ENCODE measurements at places on chromosomes 16 and 17.

DNA sequence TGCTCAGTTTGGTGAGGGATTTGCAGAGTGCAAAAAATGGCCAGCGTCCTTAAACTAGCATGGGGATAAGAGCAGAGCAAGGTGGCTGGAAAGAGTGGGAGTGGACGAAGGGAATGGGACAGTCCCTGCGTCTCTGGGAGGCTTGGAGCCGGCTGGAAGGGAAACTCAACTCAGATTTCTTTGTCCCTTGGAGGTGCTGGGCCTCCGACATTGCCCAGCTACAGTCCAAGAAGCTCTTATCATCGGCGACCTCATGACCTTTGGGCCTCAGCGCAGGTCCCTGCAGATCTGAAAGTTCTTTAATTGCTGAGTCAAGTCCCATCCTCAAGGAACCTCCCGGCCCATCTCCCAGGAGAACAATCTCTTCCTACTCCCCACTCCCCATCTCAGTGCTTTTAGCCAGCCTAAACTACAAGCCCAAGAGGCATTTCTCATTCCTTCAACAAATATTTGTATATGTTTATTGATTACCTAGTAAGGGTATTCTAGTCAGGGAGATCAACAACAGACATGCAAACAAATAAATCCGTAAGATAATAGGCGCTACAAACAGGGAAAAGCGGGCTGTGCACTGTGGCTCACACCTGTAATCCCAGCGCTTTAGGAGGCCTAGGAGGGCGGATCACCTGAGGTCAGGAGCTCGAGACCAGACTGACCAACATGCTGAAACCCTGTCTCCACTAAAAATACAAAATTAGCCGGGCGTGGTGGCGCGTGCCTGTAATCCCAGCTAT is 985 bp upstream of the TMEM107 start:
- DNase-seq, result no peak

DNA sequence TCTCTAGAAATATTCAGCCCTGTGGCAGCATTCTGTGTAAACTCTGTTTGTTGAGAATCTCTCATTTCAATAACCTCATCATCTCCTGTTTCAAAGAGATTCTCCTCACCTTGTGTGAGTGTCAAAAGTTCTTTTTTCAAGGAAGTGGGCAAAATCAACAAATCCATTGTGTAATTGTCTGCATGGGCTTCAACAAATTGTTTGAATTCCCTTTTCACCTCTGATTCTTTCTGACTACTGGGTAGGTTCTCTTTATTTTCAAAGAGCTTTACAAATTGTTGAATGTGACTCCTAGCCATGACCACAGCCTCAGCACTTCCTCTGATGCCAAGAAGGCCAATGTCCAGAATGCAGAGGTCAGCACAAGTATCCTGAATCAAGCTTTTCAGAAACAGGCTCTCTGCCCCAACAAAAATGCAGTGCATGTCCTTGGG is 48.0 kb downstream of the N4BP1 start:
- no peak for DNase-seq

- no peak for DNase-seq
These were observed 79.9 kb upstream of the CBX4 start for GRCh38 chr17:79919164-79919585.

DNA sequence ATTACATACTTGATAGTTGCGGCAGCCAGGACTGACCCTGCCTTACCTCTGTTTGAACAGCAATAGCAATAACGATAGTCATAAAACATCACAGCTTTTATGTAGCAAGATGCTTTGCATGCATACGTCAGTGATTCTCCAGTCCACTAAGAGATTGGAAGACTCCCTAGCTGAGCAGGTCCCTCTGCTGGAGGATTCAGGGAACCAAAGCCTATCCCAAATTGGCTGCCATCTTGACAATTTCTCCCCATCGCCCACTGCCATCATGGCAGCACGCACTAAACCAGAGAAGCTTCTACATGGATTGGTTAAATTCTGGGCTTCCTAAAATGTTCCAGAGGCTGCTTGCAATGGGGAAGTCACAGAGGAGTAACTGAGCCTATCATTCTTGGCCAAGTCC is 360.6 kb upstream of the XYLT1 start:
- DNase-seq, result no peak

- DNase-seq, result no peak
These were observed 1.2 kb downstream of the SRR start for GRCh38 chr17:2304931-2305330.

- no peak for DNase-seq
These were observed 56.1 kb downstream of the PLXDC1 start for GRCh38 chr17:39095309-39095686.

DNA sequence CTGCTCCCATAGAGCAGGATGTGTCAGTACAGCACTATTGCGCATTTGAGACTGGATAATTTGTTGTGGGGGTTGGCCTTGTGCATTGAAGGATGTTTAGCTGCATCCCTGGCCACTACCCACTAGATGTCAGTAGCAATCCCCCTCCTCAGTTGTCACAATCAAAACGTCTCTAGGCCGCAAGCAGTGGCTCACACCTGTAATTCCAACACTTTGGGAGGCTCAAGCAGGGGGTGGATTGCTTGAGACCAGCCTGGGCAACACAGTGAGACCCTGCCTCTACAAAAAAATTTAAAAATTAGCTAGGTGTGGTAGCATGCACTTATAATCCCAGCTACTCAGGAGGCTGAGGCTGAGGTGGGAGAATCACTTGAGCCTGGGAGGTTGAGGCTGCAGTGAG is 48.4 kb downstream of the CENPV start:
- no peak for DNase-seq

DNA sequence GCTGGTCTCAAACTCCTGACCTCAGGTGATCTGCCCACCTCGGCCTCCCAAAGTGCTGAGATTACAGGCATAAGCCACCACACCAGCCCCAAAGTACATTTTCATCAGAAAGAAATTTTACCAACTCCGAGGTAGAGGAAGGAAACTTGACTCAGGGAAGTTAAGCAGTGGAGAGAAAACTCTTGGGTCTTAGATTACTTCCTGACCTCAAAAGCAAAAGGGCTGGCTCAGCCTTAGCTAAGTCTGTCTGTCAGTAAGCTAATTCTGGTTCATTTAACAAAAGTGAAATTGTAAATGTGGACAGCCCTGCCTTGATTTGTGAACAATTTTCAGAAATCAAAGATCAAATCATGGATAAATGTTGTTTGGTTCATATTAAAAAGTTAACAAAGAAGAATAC is 30.6 kb downstream of the MAP2K6 start:
- no peak for DNase-seq

DNA sequence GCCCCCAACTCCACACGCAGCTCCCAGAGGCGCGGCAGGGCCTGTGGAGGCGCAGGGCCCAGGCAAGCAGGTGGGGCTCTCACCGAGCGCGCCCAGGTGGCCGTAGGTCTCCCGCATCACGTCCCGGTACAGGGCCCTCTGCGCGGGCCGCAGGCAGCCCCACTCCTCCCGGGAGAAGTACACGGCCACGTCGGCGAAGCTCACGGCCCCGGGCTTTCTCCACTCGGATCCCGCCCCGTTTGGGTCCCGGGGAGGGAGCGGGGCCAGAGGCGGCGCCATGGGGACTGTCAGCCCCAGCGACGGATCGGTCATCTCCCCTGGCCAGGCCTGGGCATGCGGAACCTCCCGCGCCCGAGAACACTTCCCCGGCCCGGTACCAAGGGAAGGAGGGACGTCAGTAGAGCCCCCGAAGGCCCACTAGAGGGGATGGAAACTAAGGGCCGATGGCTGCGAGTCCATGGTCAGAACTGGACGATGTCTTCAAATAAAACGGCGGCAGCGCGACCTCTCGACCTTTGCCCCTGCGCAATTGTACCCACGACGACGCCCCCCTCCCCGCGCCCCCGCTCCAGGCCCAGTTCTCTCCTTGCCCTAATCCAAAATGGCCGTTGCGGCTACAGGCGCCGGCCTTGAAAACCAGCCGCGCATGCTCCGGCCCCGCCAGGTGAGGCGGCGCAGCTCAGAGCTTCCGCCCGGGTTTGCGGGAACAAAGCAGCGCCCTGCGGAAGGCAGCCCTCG is at the start of gene ZNF747:
Gene ZNF747, minus strand, starts transcription at position 491 of the 738 bp plus-strand sequence. Its CDS starts 179 bp downstream, at position 312.
- no peak for DNase-seq
